ENCODE measurements at places on chromosomes 16 and 17.

DNA sequence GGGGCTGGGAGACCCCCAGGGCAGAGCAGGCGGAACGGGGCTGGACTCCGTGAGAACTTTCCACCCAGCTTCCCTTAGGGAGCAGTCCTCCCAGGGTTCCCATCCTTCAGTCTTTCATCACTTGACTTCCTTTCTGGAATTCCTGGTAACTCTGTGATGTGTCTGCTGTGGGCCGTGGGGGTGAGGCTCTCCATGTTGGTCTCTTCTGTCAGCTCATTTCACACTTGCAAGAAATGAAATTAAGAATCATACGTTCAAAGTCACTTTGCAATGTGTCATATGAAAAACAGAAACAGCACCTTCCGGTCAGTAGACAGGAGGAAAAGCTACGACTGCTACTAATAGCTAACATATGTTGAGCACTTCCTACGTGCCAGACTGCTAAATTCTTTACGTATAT, 5.4 kb upstream of the BBS2 start:
- DNase-seq: no peak

DNA sequence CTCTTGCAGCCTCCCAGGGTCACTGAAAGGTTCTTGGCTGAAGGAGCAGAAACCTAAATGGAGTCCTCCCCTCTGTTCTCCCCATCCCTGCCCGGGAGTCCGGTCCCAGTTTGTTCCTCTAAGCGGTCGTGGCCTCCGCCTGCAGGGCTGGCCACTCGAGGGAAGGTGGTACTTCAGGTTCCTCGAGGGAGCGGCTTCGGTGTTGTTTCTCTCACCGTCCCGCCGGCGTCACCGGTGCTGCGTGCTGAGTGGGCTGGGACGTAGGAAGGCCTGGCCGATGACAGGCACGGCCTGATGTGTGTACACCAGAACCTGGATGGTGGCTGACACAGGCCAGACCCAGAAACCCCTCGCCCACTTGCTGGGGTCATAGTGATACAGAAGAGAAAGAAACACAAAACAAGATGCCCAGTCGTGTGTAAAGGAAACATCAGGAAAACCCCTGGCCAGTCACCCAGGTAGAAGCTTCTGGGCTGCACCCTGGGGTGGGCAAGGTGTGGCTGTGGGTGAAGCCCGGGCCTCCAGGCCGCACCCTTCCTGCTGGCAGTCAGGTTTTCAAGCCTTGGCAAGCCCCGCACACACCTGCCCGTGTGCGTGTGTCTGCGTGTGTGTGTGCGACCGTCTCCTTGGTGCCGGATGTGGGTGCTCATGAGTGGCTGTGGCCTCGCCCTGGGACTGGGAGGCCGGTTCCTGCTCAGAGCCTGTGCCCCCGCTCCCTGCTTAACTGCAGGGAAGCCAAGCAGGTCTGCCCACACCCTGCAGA, 52.0 kb downstream of the BAIAP2 start:
- DNase-seq: no peak

DNA sequence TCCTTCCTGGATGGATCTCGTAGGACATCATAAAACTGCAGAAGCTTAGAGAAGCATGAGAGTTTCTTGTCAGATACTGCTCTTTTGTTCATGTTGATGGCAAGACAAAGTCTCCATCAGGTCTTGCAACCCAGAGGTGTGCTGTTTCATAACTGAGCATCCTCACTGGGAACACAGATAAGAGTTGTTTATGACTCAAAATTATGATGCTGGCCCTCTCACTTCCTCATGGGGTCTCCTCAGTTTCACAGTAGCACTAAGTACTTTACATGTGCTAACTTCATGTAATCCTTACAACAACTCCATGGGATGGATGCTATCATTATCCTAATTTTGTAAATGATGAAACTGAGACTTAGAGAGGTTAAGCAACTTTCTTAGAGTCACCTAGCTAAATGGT, 14.4 kb downstream of the SCPEP1 start:
- no peak for DNase-seq

DNA sequence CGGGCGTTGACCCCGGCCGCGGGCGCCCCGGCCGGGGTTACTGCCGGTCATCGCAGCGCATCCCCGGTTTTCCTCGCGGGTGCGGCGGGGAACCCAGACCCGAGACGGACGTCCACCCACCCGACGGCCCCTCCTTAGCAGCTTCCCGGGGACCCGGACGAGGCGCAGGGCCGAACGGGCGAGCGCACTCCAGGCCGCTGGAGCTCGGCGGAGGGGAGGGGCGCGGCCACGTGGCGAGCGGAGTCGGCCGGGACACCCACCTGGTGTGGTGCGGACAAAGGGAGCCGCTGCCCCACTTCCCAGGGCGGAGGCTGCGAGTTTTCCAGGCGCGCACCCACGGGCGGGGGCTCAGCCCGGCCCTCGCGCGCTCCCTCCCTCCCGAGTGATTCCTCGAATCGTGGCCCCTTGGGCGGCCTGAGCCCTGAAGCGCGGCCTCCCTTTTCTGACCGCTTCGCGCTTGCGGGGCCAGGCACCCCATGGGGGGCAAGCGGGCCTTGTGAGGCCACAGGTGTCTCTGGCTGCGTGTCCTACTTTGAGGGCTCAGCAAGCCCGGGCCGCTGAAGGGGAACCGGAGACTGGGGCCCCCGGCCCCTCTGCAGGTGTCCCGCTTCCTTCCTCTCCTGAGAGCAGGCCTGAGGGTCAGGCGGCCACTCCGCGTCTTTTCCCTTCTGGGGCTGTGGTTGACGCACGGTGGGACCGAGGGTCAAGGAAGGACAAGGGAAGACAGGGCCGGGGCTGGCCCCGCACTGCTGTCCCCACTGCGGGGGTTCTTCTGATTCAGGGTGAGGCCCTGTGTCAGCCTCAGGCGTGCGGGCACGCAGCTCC, 1.1 kb upstream of the FASN start:
- DNase-seq: no peak

GRCh38 chr17:29042679-29043538, at the start of gene PIPOX:
Gene PIPOX, plus strand, starts transcription at chr17:29043141. Its CDS starts 85 bp downstream, at chr17:29043226.
- peak; percentile 51 for DNase-seq

DNA sequence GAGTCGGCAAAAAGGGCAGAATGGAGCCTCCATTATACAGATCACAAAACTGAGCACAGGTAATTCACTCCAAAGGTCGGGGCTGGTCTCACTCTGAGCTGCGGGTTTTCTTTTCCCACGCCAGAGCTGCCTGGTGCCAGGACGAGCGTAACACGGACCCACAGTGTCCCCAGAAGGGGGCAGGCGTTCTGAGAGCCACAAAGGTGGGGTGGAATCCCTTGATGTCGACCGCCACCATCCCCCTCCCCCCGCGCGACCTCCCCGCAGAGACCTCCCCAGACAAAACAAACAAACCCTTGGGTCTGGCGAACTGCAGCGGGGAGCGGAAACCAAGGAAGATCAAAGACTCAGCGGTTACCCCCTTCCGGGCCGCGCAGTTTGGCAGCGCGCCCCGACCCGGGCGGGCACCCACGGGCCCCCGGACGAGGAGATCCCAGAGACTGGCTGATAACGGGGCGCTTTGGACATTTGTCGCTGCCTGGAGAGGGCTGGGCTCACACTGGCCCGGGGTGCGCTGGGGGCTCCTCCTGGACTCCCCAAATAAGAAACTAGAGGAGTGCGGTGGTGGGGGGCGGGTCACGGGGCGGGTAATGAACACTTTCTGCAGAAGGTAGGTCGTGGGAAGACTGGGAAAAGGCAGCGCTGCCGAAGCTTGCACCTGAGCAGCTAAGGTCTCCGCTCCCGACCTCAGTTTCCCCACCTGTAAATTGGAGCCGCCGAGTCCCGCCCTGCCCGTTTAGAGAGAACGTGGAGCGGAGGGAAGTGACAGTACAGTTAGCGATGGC, 664 bp upstream of the NKD1 start:
- no peak for DNase-seq

GRCh38 chr17:29060475-29060874, 17.5 kb downstream of the PIPOX start:
- DNase-seq: no peak

- peak; percentile 51 for DNase-seq
Observed at GRCh38 chr16:57810197-57811031, 8.1 kb upstream of the KIFC3 start.

DNA sequence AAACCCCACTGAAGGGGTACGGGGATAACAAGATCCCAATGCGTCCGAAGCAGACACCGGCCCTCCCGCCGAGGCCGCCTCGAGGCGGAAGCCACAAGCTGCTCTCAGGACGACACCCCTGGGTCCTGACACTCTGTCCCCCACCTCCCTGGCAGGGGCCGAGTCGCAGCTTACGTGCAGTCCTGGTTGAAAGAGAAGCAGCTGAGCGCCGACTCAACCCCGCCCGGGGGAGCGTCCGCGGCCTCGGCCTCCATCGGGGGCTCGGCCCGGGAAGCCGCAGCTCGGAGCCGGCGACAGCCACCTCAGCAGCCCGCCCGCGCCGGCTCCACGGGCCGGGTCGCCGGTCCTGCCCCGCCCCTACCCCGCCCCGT, at the start of gene WIPI1:
Gene WIPI1, minus strand, starts transcription at position 329 of the 371 bp plus-strand sequence. Its CDS starts 75 bp downstream, at position 254.
- DNase-seq: no peak

- DNase-seq: no peak
Observed at GRCh38 chr17:67095803-67096202, 51.4 kb downstream of the CACNG1 start.

DNA sequence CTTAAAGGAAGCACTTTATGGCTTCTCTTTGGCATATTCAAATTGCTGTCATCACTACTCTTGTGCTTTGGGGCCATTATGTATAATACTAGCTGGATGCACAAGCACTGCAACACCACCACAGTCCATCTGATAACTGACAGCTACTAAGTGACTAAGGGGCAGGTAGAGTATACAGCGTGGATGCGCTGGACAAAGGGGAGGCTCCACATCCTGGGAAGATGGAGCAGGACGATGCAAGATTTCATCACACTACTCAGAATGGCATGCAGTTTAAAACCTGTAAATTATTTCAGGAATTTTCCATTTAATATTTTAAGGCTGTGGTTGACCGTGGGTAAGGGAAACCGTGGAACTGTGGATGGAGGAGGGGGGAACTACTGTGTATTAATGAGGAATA, 25.0 kb downstream of the MPRIP start:
- no peak for DNase-seq

- no peak for DNase-seq
Observed at GRCh38 chr17:17075125-17075781, 33.0 kb downstream of the MPRIP start.

DNA sequence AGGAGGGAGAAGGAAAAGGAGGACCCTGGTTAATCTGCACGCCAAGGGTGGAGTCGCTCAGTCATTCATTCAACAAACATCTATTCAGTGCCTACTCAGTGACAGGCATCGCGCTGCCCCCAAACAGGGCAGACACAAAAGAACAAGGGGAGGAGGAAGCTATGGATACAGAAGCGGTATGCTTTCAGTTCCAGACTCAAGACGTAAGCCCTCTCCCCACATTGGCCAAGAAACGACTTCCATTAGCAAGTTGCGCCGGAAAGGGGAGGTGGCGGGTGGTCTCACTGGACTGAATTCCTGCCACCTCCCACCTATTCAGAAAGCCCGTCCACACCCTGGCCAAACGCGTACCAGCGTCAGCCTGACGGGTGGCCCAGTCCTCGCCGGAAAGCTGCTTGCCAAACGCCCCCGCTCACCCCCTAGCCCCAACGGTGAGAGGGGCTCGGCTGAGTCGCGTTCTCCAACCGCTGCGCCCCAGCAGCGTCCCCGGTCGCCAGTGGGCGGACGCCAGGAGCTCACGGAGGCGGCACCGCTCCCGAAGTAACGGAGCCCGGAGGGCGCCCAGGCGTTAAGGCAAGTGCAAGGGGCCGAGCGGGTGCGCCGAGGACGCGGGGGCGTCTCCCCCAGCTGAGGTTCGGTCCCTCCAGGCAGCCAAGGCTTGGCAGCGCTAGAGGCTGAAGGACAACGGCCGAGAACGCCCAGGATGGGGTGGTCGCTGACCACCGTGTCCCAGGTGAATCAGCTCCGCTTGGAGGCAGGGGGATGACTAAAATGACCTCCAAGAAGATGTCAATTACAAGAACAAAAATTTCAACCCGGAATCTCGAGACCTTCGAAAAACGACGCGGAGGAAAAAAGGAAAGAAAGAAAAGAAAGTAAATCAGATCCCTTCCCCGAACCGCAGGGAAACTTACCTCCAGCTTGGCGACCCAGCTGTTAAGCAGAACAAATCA, 470.7 kb downstream of the SOX9 start:
- DNase-seq: no peak

DNA sequence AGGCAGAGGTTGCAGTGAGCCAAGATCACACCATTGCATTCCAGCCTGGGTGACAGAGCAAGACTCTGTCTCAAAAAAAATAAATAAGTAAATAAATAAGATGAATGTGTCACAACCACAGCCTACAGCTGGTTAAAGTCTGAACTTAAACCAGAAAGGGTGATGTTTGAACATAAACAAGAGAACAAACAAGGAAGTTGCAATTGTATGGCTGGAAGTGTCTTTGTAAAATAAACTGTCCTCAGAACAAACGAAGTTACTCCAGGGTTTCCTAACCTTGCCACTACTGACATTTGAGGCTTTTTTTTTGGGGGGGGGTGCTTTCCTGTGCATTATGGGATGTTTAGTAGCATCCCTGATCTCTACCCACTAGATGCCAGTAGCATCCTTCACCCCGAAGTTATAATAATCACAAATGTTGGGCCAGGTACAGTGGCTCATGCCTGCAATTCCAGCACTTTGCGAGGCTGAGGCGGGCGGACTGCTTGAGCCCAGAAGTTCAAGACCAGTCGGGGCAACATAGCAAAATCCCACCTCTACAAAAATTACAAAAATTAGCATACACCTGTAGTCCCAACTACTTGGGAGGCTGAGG, 119.2 kb downstream of the XYLT1 start:
- no peak for DNase-seq

DNA sequence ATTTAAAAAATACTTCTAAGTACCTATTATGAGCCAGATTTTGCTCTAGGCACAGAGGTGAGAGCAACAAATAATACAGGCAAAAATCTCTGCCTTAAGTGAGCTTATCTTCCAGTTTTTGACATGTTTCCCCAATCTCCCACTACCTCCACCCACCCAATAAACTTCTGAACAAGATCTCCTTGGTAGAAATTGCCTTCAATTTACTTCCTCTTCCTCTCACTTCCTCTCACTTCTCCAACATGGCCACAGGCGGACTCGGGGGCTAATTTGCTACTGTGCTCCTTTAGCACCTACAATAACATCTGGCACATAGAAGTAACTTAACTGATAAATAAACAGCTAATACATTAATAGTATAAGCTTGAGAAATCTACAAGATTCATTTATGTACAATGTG, 82.6 kb downstream of the CACNG1 start:
- no peak for DNase-seq

DNA sequence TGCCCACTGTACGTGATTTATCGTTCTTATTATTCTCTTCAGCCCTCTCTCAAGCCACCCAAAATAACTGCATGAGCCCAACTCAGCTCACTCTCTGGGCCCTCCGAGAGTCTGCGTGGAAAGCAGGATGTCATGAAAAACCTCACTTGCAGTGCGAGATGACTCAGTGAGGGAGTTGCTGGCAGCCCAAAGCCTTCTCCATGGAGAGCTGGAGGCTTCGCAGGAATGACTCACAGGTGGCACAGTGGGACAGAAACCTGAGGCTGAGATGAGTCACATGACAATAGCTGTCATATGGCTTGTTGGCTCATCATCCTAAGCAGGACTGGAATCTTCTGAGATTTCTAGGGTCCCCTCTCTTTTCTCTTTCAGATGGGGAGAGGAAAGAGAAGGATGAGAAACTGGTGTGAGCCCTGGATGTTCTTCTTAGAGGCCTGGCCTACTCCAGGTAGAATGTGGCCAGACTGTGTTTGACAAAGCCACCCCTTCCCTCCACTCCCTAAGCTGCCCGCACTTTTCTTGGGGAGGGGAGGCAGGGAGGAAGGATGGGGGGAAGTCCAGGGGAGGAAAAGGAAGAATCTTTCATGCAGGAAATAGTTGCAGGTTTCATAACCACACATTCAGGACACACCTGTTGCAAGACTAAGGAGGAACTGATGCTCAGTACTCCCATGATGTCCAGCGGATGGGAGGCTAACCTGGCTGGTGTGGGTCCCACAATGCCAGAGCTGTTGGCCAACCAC, 160.6 kb upstream of the RPL38 start:
- DNase-seq: peak; percentile 50
